ENCODE measurements at places on chromosomes 5 and 9. TPM values are rescaled to one million over a fixed set of nuclear protein-coding genes. Genes with fewer than 3 reads are reported as not detected.

DNA sequence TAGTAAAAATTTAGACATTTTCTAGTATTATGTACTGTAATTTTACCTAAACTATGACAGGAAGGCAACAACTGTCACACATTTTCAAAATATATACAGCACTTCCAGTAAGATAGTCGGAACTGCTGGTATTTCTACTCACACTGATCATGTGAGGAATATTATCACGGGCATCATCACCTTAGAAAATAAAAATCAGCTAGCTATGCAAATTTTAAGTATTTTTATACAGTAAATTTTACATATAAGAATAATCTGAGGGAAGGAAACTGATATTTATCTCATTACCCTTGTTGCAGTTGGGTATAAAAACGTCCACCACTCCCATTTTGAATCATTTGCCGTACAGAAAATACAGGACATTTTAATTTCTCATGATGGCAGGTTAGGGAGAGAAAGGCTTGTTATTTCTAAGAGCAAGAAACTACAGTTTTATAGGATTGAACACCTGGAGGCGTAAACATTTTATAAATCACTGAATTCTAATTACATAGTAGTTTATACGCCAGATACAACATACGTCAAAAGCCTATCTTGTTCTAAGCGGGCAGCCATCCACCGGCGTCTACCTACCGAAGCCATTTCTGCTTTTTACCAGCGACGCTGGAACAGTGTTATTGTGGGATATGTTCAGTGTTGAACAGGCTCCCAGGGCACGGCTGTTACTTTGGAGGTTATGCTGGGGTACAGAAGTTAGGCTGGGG lies 729 bp upstream of the TNPO1 start:
- no peaks in the 10 kb centered on the region for H3K27me3 ChIP-seq
- no peak for DNase-seq
- H3K4me1 ChIP-seq: peaks cover 20% of the 10 kb centered on the region
- H3K4me3 ChIP-seq: peak overlapping the region; percentile 72
- H3K36me3 ChIP-seq: no peaks in the 10 kb centered on the region
- peak overlapping the region; percentile 98 for H3K27ac ChIP-seq

- no peaks in the 10 kb centered on the region for H3K27me3 ChIP-seq
- DNase-seq: no peak
These were observed 39.3 kb downstream of the PTCH1 start for GRCh38 chr9:95477441-95477840.

NTRK2 gene
- 7.7 TPM for total RNA-seq

- no peaks in the 10 kb centered on the region for H3K4me1 ChIP-seq
- H3K4me3 ChIP-seq: no peak overlapping the region
- H3K27me3 ChIP-seq: no peaks in the 10 kb centered on the region
- no peak for DNase-seq
- no peak overlapping the region for H3K27ac ChIP-seq
- no peaks in the 10 kb centered on the region for H3K36me3 ChIP-seq
These were observed 142.8 kb downstream of the NSG2 start for GRCh38 chr5:174188295-174188694.

DNA sequence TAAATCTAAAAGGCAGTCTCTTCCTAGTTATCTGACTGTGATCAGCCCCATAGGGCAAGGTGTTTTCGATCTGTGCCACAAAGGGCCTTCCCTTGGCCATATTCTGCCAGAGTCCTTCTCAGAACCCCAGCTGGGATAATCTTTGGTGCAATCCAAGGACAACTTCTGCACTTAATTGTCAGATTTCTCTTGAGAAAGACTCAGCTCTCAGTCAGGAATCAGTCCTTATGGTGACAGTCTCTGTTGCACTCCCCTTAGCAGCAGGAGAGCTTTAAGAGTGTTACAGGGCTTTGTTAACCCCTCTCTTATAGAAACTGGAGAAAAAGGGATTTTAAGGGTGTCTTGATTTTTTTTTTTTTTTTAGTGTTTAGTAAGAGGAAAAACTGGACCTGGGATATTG lies 15.4 kb upstream of the RFX3 start:
- H3K4me1 ChIP-seq: no peaks in the 10 kb centered on the region
- H3K27ac ChIP-seq: no peak overlapping the region
- H3K36me3 ChIP-seq: no peaks in the 10 kb centered on the region

DNA sequence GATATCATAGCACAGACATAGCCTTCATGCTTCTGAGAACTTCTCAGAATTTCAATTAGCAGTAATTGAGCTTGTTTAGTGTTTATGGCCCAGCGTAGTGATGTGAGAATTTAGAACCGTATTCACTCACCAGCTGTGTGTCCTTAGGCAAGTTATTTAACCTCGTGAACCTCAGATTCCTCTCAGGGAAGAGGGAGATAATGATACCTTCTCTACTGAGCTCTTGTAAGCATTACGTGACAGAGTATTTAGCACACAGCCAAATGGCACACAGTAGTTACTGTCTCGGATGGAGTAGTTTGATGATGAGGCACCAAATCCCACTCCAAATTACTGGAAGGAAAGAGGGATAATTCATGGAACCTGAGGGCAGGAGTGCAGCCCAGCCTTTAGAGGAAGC lies 429.3 kb downstream of the CCDC171 start:
- no peaks in the 10 kb centered on the region for H3K27me3 ChIP-seq
- no peaks in the 10 kb centered on the region for H3K36me3 ChIP-seq
- no peaks in the 10 kb centered on the region for H3K4me1 ChIP-seq
- no peak overlapping the region for H3K4me3 ChIP-seq

DNA sequence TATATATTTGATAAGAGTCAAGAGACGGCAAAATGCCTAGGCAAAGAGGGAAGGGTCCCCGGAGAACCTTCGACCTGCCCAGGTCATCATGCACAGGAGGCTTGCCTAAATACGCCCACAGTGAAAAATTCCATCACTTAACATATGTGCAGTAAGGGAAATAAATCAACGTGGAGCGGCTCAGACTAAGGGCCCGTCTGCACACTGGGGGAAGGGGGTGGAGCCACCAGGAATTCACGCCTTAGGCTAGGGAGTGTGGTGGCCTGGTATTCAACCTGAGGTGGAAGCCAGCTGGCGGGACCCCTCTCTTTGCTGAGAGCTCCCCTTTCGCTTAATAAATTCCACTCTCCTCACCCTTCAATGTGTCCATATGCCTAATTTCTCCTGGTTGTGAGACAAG lies 8.3 kb downstream of the PTBP3 start:
- H3K27ac ChIP-seq: no peak overlapping the region
- H3K36me3 ChIP-seq: no peaks in the 10 kb centered on the region
- no peaks in the 10 kb centered on the region for H3K27me3 ChIP-seq

GRCh38 chr5:39093352-39093751 lies 19.2 kb upstream of the RICTOR start:
- no peaks in the 10 kb centered on the region for H3K36me3 ChIP-seq
- no peaks in the 10 kb centered on the region for H3K4me1 ChIP-seq
- H3K4me3 ChIP-seq: no peak overlapping the region
- no peak overlapping the region for H3K27ac ChIP-seq

TLR4 gene
- 70.1 TPM for total RNA-seq

GRCh38 chr5:131021646-131022045 lies 143.4 kb downstream of the HINT1 start:
- no peak for DNase-seq
- no peak overlapping the region for H3K27ac ChIP-seq
- H3K27me3 ChIP-seq: no peaks in the 10 kb centered on the region
- no peak overlapping the region for H3K4me3 ChIP-seq
- no peaks in the 10 kb centered on the region for H3K36me3 ChIP-seq
- H3K4me1 ChIP-seq: no peaks in the 10 kb centered on the region

DNA sequence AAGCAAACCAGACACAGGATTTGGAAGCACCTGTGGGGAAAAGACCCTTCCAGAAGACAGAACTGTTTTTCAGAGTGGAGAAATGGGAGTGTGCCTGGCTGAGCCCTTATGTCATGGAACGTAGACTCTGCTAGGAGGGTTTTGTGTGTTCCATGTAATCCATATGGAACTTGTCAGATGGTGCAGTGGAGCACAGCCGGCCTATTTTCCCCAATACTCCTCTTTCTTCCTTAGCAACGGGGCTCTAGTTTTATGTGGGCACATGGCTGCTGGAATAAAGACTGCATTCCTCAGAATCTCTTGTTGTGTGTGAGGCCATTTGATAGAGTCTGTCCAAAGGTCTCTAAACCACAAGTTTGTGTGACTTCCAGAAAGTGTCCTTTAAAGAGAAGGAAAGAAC lies 284.0 kb downstream of the DRD1 start:
- H3K27ac ChIP-seq: peak overlapping the region; percentile 24
- DNase-seq: no peak
- H3K4me3 ChIP-seq: no peak overlapping the region
- H3K4me1 ChIP-seq: no peaks in the 10 kb centered on the region
- no peaks in the 10 kb centered on the region for H3K27me3 ChIP-seq
- no peaks in the 10 kb centered on the region for H3K36me3 ChIP-seq

MSX2 gene
- 0.27 TPM for total RNA-seq

Measured in lower lobe of right lung (tissue), 2 donors.